ENCODE measurements at places on chromosomes 3 and 15. TPM values are rescaled to one million over a fixed set of nuclear protein-coding genes. Genes with fewer than 3 reads are reported as not detected.

PDHB gene
- total RNA-seq = 126 TPM

TMC3 gene
- not detected for total RNA-seq

SLC28A2 gene
- total RNA-seq = 4.4 TPM

FOXB1 gene
- total RNA-seq = 1.7 TPM

GRCh38 chr3:26623419-26624208, 1.0 kb downstream of the LRRC3B start:
- DNase-seq = peak; percentile 63
- H3K4me3 ChIP-seq = peak overlapping the region; percentile 84
- no peaks in the 10 kb centered on the region for H3K36me3 ChIP-seq
- no peak overlapping the region for H3K27ac ChIP-seq
- H3K27me3 ChIP-seq = peaks cover 76% of the 10 kb centered on the region
- H3K4me1 ChIP-seq = peaks cover 3% of the 10 kb centered on the region

GRCh38 chr15:62432702-62433398, 267.8 kb upstream of the C2CD4B start:
- no peaks in the 10 kb centered on the region for H3K27me3 ChIP-seq
- H3K27ac ChIP-seq = no peak overlapping the region
- no peak for DNase-seq
- H3K36me3 ChIP-seq = peaks cover 11% of the 10 kb centered on the region
- H3K4me1 ChIP-seq = peaks cover 2% of the 10 kb centered on the region
- no peak overlapping the region for H3K4me3 ChIP-seq

DNA sequence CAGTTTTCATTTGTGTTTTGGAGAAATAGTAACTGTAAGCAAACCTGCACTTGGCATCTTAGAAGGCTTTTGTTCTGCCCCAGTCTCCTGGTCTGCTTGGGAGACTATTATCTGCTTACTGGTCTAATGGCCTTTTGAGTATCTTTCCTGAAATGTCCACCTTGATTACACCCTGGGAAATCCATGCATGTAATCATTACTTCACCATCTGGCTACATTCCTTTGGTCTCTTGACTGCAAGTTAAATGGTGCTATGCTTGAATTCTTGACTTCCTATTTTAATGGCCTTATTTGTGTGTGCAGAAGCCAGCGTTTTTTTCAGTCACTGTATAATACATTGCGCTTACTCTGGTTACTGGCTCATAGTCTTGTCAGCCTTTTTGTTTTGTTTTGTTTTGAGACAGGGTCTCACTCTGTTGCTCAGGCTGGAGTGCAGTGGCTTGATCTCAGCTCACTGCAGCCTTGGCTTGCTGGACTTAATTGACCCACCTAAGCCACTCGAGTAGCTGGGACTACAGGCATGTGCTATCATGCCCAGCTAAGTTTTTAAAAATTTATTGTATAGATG, 30.0 kb downstream of the CHD2 start:
- no peaks in the 10 kb centered on the region for H3K27me3 ChIP-seq
- H3K4me3 ChIP-seq = no peak overlapping the region
- no peak overlapping the region for H3K27ac ChIP-seq
- peaks cover 96% of the 10 kb centered on the region for H3K36me3 ChIP-seq
- H3K4me1 ChIP-seq = peaks cover 17% of the 10 kb centered on the region
- no peak for DNase-seq

DNA sequence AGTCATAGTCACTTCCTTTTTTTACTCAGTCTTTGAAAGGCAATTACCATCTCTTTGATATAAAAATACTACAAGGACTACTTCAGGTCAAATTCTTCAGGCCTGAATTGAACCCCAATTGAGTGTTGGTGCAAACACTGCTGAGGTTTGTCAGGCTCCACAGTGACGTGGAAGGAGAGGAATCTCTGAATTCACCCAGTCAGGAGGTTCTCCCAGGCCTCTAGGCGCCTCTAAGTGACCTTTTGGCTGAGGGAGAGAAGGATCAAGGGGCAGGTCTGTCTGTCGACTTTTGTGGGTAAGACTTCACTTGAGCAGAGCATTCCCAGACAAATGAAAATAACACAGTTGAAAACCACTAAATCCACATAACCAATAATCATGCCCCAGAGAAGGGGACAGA, 227.6 kb upstream of the CHRNA7 start:
- peaks cover 4% of the 10 kb centered on the region for H3K4me1 ChIP-seq
- H3K36me3 ChIP-seq = no peaks in the 10 kb centered on the region
- H3K27ac ChIP-seq = no peak overlapping the region
- no peaks in the 10 kb centered on the region for H3K27me3 ChIP-seq
- no peak for DNase-seq
- no peak overlapping the region for H3K4me3 ChIP-seq

GRCh38 chr3:160685144-160685766, 8.3 kb downstream of the ARL14 start:
- DNase-seq = no peak
- no peak overlapping the region for H3K27ac ChIP-seq
- H3K36me3 ChIP-seq = no peaks in the 10 kb centered on the region
- H3K4me1 ChIP-seq = no peaks in the 10 kb centered on the region
- H3K27me3 ChIP-seq = peaks cover 83% of the 10 kb centered on the region
